ENCODE measurements at places on chromosomes 1 and 21. TPM values are rescaled to one million over a fixed set of nuclear protein-coding genes. Genes with fewer than 3 reads are reported as not detected.

The ARID4B gene
- 41.5 TPM for total RNA-seq

The LCE1A gene
- total RNA-seq, result not detected

The MPL gene
- not detected for total RNA-seq

The OR2L5 gene
- not detected for total RNA-seq

DNA sequence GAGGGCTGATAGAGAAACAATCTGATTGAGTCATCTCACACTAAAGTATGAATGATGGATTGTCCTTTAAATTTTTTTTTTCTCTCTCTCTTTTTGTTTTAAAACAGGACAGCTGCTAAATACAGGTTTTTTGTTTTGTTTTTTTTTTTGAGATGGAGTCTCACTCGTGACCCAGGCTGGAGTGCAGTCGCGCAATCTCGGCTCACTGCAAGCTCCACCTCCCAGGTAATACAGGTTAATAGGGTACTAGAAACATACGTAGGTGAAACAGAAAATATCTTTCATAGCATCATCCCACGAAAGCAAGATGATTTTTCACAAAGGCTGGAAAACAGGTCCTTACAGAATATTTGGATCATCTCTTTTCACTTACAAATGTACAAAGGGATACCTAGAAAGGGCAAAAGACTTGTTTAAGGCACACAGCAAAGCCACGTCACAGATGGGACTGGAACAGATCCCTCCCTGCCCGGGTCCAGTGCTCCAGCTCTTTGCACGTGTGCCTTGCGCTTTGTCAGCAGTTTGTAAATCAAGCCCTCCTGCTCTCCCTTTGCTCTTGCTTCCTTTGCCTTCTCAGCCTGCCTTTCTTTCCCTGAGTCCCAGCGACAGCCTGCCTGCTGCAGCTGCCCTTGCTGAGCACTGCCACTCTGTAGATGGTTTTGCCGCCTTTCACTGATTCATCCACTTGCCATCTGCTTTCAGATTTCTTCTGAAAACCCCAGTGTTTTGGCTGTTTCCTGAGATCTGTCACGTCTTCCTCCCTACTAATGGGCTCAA lies 171.3 kb upstream of the BEND5 start:
- no peak for DNase-seq

GRCh38 chr1:121594096-121594495 lies 409.3 kb downstream of the SRGAP2C start:
- no peak for DNase-seq

DNA sequence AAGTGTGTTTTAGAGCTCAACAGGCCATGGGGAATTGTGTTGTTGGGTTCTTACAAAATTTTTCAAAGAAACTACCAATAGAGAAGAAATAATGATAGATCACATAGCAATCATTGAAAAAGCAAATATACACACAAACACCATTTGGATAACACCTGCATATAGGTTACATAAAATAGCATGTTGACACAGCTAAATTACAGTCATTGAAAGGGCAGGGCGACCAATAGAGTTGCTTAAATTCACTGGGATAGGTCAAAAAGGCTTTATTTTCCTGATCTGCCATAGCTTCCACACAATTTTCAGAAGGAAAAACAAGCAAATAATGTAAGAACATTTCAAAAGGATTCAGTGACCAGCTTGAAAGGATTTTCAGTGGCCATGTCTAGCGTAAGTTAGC lies 57.9 kb upstream of the FGGY start:
- no peak for DNase-seq

GRCh38 chr1:192167911-192168700 lies 9.8 kb downstream of the RGS18 start:
- no peak for DNase-seq

GRCh38 chr1:236877661-236878060 lies 82.6 kb downstream of the MTR start:
- DNase-seq, result no peak

DNA sequence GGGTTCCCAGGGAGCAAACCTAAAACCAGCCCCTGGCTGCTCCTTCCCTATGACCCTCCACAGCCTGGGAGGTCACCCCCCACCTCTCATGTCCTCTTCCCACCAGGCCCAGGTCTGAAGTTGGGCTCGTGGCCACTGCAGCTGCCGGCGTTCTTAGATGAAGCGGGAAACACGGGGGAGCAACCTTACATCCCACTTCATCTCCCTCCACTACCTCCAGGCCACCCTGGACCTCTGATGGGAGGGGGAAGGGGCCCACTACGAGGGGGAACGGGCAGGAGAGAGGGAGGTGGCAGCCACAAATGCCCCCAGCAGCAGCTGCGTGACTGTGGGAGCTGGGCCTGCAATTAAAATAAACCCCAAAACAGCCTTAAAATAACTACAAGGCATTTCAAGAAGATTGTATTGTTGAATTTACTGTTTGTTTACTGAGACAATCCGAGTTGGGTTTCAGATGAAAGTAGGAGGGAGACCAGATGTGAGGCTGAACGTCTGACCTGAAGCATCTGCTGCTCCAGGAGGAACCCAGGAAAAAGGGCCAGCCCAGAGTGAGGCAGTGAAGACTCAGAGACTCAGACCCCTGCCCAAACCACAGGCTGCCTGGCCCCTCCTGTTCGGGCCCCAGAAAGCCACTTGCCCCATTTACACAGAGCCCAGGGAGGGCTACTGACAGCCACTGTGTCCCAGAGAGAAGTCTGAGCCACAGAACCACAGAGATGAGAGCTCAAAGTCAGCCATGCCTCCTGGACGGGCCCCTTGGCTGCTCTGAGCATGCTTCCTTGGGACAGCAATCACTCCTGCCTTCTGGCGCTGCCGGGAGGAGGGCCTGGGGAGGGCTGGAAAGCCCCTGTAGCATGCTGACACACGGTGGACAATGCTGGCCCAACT lies 59.8 kb downstream of the GLIS1 start:
- no peak for DNase-seq

GRCh38 chr1:67771152-67771551 lies 62.1 kb downstream of the GNG12 start:
- DNase-seq, result no peak

DNA sequence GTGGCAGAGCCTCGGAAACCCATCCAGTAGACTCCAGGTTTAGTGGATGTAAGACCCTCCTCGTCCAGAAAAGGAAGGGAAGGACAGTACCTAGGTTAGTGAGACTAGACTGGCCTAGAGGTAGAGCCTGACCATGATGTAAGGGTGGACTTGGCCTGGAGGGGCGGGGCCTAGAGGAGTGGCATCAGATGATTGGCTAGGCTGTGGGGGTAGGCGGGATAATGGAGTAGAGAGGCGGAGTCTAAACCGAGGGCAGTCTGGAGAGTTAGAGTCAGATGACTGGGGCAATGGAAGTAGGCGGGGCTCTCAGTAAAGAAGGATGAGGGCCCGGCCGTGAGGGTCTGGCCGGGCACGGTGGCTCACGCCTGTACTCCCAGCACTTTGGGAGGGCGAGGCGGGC lies 70.1 kb downstream of the EPHB2 start:
- no peak for DNase-seq

DNA sequence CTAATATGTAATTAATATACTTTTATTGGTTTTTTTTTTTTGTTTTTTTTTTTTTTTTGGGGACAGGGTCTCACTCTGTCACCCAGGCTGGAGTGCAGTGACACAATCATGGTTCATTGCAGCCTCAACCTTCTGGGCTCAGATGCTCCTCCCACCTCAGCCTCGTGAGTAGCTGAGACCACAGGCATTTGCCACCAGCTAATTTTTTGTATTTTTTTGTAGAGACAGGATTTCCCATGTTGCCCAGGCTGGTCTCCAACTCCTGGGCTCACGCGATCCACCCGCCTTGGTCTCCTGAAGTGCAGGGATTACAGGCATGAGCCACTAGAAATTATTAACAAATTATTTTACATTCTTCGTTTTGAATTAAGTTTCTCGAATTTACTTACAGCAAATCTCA lies 16.8 kb upstream of the POGZ start:
- no peak for DNase-seq

DNA sequence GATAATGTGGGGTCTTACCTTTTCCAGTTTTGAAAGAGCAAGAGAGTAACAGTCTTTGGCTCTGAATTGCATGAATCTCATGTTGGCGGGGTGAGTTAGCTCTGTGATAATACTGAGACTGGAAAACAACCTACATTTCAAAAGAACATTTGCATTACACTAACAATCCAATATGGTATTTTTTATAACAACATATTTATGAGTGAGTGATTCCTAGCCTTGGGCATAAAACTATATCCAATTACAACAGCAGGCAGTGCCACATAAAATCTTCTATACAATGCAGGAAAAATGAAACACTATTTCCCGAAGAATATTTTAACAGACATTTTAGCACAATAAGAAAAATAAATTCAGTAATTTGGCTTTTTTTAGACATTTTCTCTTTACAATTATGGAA lies 303.0 kb downstream of the KCNT2 start:
- no peak for DNase-seq

GRCh38 chr1:226692823-226693222 lies 46.3 kb downstream of the ITPKB start:
- DNase-seq, result no peak

All from activated T-cell treated with anti-CD3 and anti-CD28 coated beads, Interleukin-2, amount 50 U/mL, for 4 hours (primary cell).